ENCODE measurements at places on chromosomes 13 and 19.

DNA sequence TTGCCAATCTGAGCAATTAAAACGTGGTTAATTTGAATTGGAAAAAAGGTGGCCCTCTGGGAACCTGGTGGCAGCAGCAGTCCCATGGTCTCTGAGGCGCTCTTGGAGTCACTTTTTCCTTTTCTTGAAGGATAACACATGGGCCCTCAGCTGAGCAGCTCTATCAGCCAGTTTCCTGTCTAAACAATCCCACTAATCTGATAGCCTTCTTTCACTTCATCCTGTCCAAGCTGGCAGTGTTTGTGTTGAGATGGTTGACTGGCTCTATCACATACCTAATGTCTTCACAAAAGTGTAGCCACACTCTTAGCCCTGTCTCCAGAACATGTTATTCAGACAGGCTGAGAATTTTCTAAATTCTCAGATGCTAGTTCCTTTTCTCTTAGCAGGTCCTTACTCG, 10.7 kb downstream of the MZT1 start:
- DNase-seq, result no peak

GRCh38 chr13:21657538-21657937, 13.3 kb upstream of the FGF9 start:
- DNase-seq, result no peak

DNA sequence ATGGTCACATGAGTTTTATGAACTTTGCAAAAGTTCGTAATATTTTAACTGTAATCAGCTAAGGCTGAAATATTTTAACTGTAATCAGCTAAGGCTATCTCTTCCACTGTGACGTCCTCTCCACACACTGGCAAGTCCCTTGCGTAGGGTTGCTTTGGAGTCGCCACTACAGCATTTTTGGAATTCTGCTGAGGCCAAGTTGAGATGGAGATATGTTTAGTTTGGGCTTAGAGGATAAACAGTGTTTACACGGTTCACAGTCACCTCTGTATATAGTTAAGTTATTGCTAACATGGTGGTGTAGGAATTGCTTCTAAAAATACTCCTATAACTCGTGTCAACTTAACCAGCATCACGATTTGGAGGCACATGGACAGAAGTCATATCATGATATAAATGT, 143.6 kb upstream of the SERP2 start:
- no peak for DNase-seq

- no peak for DNase-seq
Observed at GRCh38 chr13:103236213-103236612, 170.0 kb upstream of the SLC10A2 start.

GRCh38 chr13:97072297-97072696, 78.0 kb upstream of the OXGR1 start:
- DNase-seq, result no peak

DNA sequence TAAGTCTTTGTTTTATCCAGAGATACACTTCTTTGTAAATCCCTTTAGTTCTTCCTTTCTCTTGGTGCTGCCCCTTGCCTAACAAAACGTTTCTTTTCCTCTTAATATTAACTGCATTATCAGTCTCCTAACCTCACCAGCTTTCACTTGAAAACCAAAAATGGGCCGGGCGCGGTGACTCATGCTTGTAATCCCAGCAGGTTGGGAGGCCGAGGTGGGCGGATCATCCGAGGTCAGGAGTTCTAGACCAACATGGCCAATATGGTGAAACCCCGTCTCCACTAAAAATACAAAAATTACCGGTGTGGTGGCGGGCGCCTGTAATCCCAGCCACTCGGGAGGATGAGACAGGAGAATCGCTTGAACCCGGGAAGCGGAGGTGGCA, 329.8 kb upstream of the MIR17HG start:
- DNase-seq, result no peak

- DNase-seq, result no peak
Observed at GRCh38 chr13:76454991-76455390, 431.2 kb downstream of the KCTD12 start.

- DNase-seq, result peak; percentile 16
Observed at GRCh38 chr13:72782717-72783116, 784 bp downstream of the PIBF1 start.

DNA sequence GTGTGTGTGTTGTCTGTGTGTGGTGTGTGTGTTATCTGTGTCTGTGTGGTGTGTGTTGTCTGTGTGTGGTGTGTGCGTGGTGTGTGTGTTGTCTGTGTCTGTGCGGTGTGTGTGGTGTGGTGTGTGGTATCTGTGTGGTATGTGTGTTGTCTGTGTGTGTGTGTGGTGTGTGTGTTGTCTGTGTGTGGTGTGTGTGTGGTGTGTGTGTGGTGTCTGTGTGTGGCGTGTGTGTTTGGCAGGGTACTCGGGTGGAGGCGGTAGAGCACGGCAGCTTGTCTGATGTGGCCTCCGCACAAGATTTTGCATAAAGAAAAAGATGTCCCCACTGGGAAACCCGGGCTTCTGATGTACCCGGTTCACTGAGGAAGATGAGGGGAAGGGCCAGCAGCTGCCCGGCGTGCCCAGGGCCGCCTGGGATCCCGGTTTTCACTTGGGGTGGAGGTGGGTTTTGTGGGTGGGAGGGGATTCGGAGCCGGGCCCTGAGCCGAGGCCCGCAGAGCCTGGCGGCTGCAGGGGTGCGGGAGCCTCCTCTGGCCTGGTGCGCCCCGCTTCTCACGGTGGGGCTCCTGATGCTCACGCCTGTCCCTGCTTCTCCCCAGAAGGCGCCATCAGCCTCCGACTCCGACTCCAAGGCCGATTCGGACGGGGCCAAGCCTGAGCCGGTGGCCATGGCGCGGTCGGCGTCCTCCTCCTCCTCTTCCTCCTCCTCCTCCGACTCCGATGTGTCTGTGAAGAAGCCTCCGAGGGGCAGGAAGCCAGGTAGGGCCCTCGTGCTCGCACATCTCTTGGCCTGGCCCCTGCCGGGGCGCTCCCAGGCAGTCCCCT, 21.2 kb downstream of the HDGFL2 start:
- DNase-seq, result no peak

DNA sequence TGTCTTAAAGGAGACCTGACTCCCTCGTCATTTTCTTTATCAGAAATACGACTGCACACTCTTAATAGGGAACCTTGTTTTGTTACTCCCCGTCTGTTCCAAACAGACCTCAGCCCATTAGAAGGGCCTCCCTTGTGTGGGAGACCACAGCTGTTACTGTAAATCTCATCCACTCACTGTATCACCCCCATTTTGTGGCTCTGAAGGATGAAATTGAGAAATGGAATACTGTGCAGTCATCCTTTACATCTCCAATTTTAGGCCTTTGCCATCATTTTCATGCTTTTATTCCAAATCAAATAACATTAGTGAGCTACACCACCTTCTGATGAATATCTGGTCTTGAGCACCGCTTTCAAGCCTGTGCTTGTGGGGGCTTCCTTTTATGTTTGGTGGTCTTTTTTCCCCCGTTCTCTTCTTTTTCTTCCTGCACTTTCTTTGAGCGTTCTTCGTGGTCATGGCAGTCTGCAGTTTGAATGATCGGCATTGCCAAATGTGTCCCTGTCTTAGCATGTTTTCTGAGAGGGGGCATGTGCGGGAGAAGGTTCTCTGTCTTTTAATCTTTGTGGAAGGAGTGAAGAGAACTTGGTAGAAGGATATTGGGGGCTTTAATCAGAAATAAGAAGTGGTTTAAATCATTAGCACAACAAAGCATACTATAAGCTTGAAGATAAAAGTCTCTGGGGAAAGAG, 65.8 kb downstream of the GGACT start:
- DNase-seq, result no peak

DNA sequence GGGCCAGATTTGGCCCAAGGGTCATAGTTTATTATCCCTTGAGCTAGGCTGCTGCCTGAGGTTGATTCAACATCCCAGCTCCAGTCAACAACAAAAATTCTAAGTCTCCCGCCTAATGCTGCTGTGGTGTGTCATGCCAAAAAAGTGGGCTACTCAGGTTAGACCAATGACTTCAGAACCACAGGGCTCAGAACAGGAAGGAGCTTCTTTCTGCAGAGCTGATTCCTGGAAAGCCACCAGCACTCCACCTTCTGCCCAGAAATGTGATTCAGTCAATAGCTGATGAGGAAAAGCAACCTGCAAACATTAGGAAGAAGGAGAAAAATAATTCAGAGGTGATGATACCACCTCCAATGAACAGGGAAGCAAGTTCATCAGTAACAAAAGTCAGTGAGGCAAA, 56.1 kb upstream of the SERPINE3 start:
- DNase-seq, result no peak

DNA sequence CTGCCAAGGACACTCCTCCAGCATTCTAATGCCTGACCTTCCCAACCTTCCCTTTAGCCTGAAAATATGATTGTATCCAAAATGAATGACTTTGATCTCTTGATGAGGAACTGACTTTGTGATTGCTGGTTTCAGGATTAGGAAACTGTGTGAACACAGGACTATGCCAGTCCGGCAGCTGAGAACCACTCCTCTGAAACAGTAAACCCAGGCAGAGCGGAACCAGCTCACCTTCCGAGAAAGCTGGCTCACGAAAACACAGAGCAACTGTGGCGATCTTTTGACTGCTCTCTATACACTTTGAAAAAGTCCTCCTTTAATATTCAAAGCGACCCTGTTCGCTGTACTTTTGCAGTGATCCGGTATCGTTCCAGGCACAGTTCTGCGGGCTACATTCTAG, 258.8 kb upstream of the IRS2 start:
- DNase-seq, result no peak

DNA sequence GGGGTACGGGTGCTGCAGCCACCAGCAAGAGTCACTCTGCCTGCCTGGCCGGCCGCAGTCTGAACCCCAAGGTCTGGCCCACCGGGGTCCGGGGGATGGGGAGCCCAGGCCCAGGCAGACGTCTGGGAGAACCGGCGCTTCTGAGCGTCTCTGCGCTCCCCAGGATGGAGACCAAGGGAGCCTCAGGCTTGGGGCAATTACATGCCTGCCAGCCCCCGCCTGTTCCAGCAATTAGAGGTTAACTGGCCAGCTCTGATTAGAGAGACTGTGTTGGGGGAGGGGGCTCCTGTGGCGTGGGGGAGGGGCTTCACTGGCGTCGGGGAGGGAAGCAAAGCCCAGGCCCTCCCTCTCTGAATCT, 11.9 kb downstream of the MEIS3 start:
- no peak for DNase-seq

DNA sequence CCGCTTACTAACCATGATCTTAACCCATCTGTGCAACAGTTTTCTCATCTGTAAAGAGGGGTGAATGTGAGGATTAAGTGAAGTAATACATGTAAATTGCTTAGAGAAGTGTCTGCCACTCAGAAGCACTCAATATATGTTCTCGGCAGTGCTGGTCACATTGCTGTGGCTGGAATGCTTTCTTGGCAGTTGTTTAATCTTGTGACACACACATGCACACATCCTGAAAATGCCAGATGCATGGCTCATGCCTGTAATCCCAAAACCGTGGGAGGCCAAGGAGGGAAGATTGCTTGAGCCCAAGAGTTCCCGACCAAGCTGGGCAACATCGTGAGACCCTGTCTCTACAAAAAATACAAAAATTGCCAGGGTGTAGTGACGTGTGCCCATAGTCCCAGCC, 4.9 kb upstream of the DMKN start:
- DNase-seq, result no peak

GRCh38 chr13:42270160-42270856, 1.6 kb upstream of the AKAP11 start:
- no peak for DNase-seq

GRCh38 chr13:73480779-73481559, 422.2 kb downstream of the KLF5 start:
- no peak for DNase-seq

GRCh38 chr19:43624933-43625332, 5.5 kb upstream of the ZNF428 start:
- peak; percentile 93 for DNase-seq

- no peak for DNase-seq
Observed at GRCh38 chr19:42553292-42554045, 25.2 kb upstream of the CEACAM1 start.

GRCh38 chr19:3034656-3035541, 5.8 kb upstream of the TLE2 start:
- peak; percentile 53 for DNase-seq

- DNase-seq, result no peak
Observed at GRCh38 chr19:7083076-7083956, 13.8 kb downstream of the ZNF557 start.

DNA sequence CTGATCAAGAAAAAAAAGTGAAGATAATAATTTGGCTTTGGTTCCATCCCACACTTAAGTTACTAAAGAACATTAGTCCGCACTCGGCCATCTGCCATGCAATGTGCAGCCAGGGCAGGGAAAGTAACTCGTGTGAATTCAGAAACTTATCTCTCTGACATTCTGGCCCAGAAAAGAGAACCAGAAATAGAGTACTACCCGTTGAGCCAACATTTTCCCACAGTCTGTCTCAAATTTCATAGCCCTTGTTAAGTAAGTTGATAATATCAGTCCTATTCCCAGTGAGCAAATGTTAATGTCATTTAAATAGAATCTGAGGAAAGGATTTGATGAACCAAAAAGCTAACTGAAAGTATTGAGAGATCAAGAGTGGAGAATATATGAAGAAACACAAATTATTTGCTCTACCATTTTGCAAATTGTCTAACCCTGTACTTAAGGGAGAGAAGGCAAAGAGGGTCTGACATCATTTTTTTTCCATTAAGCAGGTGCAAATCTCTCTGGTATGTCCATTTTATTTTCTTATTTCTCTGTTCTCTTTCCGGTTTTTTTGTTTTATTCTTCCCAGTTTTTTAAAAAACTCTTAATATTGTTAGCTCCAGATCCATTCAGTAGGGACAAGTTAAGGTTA, 156.3 kb downstream of the NDFIP2 start:
- DNase-seq, result no peak

DNA sequence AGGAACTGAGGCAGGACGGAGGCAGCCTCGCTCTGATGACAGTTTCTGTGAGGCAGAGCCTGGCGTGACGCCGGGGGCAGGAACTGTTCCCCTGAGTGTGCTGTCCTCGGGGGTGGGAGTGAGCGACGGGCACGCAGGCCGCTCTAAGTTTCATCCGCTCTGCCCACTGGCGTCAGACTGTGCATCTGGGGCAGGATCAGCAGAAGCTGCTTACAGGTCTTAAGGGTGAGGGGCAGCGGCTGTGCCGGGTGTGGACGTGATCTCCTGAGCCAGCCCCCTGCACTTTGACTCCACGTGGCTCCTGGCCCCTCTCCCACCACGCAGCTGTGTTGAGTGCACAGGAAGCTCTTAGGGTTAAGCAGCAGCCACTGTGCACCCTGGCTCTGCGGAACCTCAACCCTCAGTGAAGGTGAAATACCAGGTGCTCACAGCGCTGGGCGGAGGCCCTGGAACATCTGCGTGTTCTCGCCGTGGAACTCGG, 1.5 kb downstream of the GRK1 start:
- no peak for DNase-seq

Measured in CD4-positive, alpha-beta T cell treated with Interleukin-17A for 4 hours (primary cell).